Mesothelial cell of epicardium (in vitro differentiated cells): ENCODE measurements at places on chromosomes 12 and 14.

GRCh38 chr14:64422756-64423155 is 34.6 kb downstream of the MTHFD1 start:
- no peak for DNase-seq

DNA sequence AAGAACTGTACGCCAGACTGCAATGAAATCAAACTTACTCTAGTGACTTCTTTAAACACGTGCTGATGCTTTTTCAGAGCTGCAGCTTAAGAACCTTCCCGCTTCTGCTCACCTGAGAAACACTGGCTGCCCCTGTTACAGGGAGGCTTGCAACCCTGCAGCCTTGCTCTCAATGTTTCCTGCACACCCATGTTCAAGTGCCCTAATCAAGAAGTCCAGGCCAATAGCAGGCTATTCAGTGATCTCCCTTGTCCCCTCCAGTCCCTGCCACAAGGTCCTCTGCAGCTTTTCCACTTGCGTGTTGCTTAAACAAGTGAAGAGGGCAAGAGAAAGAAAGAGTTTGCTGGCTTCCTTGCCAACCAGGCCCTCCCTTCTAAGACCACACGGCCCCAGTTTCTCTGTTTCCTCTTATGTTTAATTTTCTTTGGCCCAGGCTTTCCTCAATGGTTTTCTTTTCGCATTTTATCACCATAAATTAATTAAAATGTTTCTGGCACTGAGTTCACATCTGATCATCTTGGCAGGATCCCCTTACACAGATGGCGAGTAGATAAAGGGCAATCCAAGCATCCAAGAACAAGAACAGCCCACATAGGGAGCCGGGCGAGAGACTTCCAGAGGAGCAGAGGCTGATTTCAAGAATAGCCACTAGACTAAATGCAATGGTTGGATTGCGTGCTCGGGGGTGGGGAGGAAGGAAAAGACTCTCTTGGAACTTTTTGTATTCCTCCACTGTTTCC is 82.3 kb upstream of the CDKN3 start:
- DNase-seq = no peak

DNA sequence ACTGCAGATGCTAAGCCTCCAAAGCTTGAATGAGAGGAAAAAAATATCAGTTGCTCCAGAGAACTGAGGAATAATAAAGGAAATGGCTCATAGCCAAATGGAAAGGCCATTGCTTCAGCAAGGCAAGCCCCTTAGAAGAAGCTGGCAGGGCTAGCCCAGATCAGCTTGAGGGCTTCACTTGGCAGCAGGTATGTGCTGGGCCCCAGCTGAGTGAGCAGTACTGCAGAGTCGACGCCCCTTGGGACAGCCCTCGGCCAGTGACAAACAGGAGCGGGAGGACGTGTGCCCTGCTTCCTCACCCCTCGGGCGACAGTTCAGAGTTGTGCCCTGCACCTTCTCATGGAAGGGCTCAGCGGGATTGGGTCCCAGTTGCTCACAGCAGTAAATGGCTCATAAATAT is 1031.2 kb upstream of the TMEM132C start:
- no peak for DNase-seq

DNA sequence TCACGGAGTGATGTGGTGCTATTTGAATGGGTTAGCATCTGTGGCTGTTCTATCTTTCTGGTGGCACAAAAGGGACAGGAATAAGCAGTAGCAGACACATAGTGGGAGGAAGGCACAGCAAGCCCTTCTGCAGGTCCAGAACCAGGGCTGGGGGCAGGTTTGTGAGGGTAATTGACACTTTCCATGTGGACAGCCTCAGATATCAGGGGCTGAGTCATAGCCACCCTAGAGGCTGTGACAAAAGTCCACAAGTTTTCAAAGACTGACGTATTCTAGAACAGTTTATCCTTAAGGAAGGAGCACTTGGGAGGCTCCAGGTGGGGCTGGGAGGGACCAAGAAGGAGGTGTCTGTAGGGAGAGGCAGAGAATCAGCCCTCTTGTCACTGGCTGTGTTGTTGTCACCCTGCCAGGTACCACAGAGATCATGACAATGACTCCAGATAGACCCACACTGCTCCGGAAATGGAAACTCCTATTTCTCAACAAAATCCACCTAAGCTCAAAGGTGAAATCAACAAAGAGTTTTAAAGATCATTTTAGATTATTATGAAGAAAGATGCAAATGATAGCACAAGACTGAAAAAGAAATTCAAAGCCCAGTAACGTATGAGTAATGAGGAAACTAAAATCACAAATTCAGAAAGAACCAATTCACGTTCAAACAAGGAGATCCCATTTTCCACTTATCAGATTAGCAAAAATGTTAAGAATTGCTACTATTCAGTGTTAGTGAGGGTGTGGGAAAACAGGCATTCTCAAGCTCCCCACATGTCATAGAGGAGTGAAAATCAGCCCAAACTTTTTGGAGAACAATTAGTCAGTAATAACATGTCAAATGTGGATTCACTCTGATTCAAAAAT is 48.3 kb downstream of the NFKBIA start:
- DNase-seq = no peak

DNA sequence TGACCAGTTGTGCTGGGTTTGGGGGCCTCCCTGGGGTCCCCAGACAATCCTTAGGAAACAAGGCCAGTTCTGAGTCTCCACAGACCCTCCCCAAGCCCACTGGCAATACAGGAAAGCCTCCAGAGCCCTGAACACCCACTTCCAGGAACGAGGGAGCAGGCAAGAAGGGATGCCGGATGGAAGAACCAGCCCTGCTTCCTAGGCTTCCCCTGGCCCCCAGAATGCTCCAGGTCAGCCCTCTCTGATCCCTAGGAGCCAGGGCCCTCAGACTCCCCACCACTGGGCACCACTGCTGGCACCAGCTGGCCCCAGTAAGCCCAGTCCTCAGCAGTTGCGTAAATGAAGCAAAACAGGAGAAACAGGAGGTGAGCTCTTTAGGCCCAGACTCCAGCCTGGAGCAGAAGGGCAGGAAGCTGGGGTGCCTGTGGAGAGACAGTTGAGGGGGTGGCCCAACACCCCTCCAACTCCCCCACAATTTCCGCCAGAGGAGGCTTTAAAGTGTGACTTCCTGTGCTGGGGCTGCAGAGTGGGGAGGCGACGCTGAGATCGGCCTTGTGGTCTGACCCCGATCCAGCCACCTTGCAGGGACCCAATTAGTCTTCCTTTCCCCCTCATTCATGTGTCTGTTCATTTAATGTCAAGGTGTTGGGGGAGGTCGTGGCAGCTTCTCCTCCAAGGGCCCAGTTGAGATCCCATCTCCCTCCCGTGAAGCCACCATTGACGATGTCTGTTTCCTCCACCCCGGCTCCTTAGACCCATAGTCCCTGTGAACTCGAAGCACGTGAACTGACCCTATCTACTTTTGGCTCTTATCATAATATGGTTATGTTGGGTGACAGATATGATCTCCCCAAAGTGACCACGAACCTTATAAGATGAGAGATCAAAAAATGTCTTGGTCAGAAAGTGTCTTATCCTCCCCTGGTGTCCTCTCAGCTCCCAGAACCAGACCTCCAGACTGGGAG is 4.7 kb downstream of the TNFRSF1A start:
- DNase-seq = no peak

DNA sequence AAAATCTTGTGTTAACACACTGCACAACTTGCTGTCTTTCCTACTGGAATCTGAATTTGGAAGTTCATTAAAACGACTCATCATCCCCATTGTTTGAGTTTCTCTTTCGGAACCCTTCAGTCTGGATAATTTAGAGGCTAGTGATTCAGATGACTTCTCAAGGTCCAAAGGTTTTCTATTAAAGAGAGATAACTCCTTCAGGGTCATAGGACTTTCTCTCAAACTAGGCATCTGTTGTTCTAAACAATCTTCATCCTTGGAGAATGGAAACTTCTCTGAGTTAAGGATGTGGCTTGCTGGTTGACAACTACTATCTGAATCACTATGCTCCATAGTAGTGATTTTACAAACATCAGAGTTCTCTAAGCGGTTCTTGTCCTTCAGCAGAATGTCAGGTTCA is 4.4 kb downstream of the MLH3 start:
- no peak for DNase-seq

DNA sequence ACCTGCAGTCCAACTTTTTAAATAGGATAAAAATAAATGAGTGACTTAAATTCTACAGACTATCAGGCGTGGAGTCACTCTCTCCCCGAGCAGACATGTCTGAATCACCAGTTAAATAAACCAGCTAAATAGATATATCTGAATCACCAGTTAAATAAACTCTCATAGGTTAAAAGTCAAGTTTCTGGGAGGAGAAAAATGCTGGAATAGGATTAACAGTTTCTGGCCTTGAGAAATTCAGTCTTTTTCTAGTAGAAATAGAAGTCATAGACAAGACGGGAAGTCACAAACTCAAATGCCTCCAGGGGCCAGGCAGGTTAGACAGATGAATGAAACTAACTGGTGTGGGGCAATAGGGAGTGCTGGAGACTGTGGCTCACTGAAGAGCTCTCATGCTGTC is 258.6 kb upstream of the TMEM132C start:
- no peak for DNase-seq

DNA sequence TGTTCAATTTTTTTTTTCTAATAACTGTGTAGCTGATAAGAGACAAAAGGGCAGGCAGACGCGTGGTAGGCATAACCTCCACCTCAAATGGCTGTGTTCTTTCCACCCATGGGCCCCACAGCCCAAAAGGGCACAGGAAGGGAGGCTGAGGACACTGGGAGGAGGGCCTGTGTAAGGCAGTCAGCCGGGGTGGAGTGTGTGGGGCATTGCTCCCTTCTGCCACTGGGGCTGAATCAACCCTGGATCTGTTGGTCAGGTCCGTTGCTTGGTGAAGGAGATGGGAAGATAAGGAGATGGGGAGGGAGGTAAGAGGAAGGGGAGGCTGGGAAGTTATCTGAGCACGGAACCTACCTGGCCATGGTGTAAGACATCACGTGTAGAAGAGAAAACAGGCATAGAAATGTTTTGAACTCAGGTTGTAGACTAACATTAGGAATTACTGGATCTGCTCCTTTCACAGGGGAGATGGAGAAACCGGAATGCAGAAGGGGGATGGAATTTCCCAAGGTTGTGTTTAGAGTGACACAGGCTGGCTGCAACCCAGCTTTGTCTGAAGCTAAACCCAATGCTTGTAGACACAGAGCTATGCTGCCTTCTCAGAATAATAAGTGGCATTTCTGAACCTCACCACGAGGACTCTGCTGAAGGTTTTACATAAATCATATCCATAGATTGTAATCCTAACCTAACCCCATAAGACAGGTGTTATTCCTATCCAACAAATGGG is 138.5 kb upstream of the NOS1 start:
- DNase-seq = no peak

DNA sequence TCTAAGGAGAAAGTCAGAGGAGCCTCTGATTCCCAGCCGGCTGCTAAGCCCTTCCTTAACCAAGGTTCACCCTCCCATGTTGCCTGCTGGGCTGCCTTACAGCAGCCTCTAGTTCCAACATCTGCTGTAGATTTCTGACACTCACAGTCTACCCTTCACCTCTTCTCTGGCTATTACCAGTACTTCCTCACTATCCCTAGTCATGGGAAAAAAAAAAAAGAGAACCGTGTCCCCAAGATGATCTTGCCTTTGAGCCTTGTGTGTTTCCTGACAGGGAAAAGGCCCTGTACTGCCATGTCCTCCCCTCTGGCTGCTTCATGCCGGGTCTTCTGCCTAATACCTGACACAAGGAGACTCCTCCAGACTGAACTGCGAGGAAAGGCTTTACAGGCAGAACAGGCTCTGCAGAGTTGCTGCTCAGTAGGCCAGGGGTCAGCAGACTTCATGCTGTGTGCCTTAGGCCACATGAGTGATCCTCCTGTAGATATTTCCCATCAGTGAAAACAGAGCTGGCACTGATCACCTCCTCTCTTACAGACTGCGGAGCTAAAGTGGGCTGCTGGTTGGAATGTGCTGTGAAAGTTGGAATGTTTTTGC is 46.8 kb downstream of the PRKCH start:
- no peak for DNase-seq

DNA sequence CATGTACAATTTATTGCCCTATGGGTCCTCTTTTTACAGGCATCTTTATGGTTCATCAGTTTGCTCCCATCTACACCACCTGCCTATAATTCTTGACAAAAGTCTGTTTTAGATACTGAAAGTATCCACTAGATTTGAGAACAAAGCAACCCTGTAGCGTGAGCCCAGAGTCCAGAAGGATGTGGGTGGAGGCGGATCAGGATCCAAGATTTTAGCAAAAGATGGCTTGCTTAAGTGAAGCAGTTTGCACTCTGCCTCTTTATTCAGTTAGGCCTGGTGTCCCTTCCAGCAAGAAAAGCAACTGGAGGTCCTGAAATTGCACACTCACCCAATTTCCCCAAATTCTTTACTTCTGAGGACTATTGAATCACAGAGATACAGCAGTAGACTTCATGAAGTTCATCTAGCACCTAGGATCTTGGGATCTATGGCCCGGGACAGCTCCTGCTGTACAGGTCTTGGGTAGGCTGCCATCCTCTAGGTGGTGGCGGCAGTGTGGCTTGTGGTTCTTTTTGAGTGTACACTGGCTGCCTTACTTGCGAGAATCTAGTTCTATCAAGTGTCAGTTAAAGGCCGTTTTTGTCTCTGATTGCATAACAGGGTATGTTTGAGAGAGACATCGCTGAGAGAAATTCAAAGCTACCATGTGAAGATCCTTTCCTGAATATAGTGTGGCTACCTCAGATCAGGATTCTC is 873.2 kb downstream of the NRXN3 start:
- no peak for DNase-seq

- no peak for DNase-seq
Measured at GRCh38 chr14:64732536-64733120, 28.4 kb downstream of the PLEKHG3 start.

DNA sequence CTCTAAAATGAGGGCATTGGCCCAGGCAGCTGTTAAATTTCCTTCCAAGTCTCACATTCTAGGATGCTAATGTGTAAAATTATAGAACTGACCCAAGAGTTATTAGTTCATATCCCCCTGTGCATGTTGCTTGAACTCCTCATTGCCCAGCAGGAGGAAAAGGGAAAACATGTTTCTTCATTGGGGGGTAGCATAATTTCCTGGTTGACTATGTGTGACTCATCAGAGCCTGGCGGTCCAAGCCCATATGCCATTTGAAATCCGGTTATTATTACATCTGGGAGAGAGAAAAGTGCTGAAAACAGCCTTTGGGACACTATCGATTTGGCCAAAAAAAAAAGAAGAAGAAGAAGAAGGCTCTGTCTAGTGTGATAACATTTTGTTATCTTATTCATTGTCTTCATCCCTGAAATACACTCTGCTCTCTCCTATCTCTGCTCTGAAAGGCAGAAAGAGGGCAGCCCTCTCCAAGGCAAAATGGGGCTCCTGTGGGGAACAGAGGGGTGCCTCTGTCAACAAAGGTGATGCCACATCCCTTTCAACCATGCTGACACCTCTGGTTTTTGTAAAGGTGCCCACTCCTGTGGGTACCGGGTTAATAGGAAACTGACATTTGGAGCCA is 114.2 kb downstream of the DAD1 start:
- no peak for DNase-seq

GRCh38 chr12:24285448-24285847 is 336.0 kb upstream of the SOX5 start:
- DNase-seq = no peak

GRCh38 chr12:12398026-12398859 is 41.4 kb downstream of the BORCS5 start:
- DNase-seq = no peak
